ENCODE measurements at places on chromosomes 7 and 10. TPM values are rescaled to one million over a fixed set of nuclear protein-coding genes. Genes with fewer than 3 reads are reported as not detected.

CPN1 gene
- total RNA-seq, result not detected

ZPBP gene
- 0.17 TPM for total RNA-seq

PRSS1 gene
- not detected for total RNA-seq

FAM171A1 gene
- total RNA-seq, result 15.5 TPM

FZD8 gene
- 21.2 TPM for total RNA-seq

PRLHR gene
- not detected for total RNA-seq

SPDYE3 gene
- total RNA-seq, result not detected

GLI3 gene
- total RNA-seq, result 6.3 TPM

NAT16 gene
- not detected for total RNA-seq

Measured in mammary epithelial cell (primary cell).